Lung (tissue), 17 donors: ENCODE measurements at places on chromosomes 1 and 21. TPM values are rescaled to one million over a fixed set of nuclear protein-coding genes. Genes with fewer than 3 reads are reported as not detected.

The PROX1 gene
- total RNA-seq, result 7.6 TPM

The SERTAD4 gene
- total RNA-seq, result 7.8 TPM

GRCh38 chr21:33866826-33867225 lies 48.8 kb downstream of the ATP5PO start:
- H3K4me3 ChIP-seq, result no peak overlapping the region
- no peaks in the 10 kb centered on the region for H3K36me3 ChIP-seq
- no peak for DNase-seq
- no peaks in the 10 kb centered on the region for H3K27me3 ChIP-seq
- H3K4me1 ChIP-seq, result no peaks in the 10 kb centered on the region
- H3K27ac ChIP-seq, result no peak overlapping the region

DNA sequence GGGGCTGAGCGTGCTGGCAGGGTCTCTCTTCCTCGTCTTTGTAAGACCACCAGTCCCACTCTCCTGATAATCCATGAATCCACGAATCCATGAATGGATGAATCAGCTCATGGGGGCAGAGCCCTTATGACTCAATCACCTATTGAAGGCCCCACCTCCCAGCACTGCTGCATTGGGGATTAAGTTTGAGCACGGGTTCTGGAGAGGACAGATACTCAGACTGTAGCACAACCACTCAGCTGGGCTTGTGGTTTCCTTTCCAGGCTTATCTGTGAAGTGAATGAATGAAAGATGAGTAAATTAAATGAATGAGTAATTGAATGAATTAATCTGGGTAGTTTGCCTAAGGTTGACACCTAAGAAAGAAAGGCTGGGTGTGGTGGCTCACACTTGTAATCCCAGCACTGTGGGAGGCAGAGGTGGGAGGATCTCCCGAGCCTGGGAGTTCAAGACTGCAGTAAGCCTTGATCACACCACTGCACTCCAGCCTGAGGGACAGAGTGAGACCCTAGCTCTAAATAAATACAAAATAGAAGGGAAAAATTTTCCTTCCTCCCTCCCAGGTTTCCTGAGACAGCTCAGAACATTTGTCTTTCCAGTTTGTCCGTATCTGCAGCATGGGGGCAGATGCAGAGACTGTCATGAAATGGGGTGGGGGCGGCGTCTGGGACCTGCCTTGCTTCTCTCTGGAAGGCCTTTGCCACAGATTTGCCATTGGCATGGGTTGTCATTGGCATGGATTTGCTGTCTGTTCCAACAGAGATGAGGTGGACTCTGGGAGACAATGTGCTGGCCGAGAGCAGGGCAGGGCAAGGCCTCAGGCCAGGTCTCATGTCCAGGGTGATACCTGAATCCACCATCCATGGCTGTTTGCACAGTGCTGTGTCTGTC lies 187.7 kb upstream of the C1orf174 start:
- no peaks in the 10 kb centered on the region for H3K27me3 ChIP-seq
- no peaks in the 10 kb centered on the region for H3K36me3 ChIP-seq
- no peak overlapping the region for H3K4me3 ChIP-seq
- no peak for DNase-seq

GRCh38 chr1:59504276-59504675 lies 207.4 kb downstream of the FGGY start:
- no peak overlapping the region for H3K27ac ChIP-seq
- no peaks in the 10 kb centered on the region for H3K27me3 ChIP-seq
- H3K36me3 ChIP-seq, result no peaks in the 10 kb centered on the region
- peaks cover 5% of the 10 kb centered on the region for H3K4me1 ChIP-seq

DNA sequence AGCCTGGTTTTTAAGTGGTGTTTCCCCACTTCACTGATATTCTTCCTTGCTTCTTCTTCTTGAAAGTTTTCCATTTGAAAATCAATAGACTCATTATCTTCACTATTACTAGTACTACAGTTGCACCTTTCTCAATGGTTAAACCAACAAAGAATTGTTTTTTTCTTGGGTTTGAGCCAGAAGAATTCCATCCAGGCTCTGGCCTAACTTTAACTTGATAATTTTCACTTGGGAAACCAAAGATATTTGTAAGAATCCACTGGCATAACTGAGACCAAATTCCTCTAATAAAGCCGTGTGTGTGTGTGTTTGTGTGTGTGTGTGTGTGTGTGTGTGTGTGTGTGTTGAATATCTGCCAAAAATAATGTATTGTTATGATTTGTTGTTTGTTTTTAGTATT lies 103.2 kb downstream of the SGIP1 start:
- no peaks in the 10 kb centered on the region for H3K36me3 ChIP-seq
- DNase-seq, result no peak
- H3K4me1 ChIP-seq, result no peaks in the 10 kb centered on the region
- no peaks in the 10 kb centered on the region for H3K27me3 ChIP-seq

DNA sequence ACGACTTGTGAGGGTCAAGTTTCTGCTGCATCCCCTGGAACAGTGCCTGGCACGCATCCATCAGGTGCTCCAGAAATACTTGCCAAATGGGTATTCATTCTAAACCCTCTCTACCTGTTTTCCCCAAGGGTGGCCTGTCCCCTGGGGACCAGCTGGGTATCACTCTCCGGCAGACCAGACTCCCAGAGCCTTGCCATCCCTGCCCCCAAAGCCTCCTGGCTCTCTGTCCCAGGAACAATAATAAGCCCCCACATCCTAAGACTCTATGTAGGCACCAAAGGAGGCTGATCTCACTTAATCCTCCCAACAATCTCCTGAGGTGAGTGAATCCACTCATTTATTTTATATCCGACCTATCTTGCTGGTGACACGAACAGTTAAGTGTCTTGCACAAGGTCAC lies 96.7 kb downstream of the MRPL37 start:
- DNase-seq, result no peak
- peak overlapping the region; percentile 26 for H3K27ac ChIP-seq
- no peak overlapping the region for H3K4me3 ChIP-seq
- H3K27me3 ChIP-seq, result no peaks in the 10 kb centered on the region

- H3K36me3 ChIP-seq, result no peaks in the 10 kb centered on the region
- H3K4me1 ChIP-seq, result peaks cover 27% of the 10 kb centered on the region
- H3K4me3 ChIP-seq, result no peak overlapping the region
These were observed 5.7 kb downstream of the ZBTB40 start for GRCh38 chr1:22457345-22457744.

- H3K4me3 ChIP-seq, result no peak overlapping the region
- H3K27ac ChIP-seq, result no peak overlapping the region
- H3K4me1 ChIP-seq, result peaks cover 5% of the 10 kb centered on the region
- DNase-seq, result no peak
- H3K27me3 ChIP-seq, result no peaks in the 10 kb centered on the region
- H3K36me3 ChIP-seq, result no peaks in the 10 kb centered on the region
These were observed 544.4 kb downstream of the PLPP3 start for GRCh38 chr1:56034847-56035481.
